Right cardiac atrium (tissue), 5 donors: ENCODE measurements at places on chromosomes 7 and 10. TPM values are rescaled to one million over a fixed set of nuclear protein-coding genes. Genes with fewer than 3 reads are reported as not detected.
A peak's percentile ranks its signal among the peaks of the same experiment; 100 is the strongest.

The CALHM3 gene
- total RNA-seq: not detected

DNA sequence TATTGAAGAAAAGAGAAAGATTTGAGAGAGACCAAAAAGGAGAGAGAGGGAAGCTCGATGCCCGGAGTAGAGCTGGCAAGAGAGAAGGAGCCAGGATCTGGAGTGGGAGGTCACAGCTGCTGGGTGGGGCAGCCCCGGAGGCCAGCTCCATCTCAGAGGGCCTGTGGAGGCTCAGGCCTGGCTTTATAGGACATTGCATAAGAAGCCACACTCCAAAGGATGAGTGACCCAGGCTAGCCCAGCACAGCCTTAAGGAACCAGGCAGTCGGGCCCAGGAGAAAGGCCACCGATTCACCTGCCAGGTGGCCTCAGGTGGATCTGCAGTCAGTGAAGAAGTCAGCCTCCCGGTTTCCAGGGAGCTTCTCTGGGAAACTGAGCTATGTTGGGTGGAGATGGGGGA lies 676 bp downstream of the PLAC9 start:
- peak; percentile 84 for DNase-seq

DNA sequence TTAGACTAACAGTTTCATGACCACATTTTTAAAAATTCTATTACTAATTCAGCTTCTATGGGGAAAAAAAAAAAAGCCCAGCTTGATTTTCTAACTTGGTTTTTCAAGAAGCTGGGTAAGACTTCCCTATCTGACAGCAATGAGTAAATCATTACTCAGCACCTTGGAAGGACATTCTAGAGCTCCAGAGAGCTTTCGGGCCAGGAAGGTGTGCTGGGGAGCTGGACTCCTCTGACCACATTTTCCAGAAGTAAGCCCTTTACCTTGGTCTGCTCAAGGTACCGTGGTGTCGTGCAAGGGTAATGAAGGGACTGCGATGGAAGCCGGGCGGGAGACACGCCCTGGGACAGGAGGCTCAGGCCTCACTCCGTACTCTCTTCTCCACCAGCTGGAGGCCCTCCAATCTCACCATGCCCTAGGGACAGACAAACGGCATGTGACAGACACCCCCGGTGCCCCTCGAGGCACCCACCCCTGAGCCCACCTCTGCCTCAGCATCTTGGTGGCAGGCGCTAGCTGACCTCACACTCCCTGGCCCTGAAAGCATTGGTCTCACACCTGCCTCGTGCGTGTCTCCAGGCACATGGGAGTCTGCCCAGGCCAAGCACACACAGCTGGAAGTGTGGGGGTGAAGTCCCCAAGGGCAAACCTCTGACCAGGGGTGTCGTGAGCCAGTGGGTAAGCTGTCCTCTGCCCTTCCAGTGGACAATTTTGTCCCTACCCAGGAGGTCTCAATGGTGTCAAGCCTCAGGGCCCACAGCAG lies 152.1 kb downstream of the OAT start:
- DNase-seq: no peak

The KIF11 gene
- total RNA-seq: 0.31 TPM

- no peak for DNase-seq
These were observed 56.9 kb downstream of the NEUROG3 start for GRCh38 chr10:69516316-69516715.

DNA sequence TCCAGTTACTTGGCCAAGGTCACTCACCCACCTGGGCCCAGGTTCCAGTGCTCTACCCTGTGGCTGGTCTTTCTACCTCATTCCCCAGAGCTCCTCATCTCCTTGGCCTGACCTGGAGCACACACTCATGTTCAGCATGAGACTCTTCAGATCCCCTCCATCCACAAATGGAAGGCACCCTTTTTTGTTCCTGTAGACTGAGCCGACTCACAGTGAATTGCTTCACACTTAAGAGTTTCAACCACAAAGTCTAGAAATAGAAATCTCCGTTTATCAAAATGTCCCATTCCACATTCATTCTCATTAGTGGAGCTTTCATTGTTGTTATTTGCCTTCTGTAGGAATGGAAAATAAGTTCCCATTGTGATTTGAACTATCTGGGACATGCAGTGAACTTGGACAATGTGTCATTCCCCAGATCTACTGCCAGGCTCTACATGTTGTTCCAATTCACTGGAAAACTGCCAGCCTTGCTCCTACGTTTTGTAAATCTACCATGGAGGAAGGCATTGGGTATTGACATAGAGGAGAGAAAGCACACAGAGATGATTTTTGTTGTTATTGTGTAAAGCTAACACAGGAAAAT lies 125.3 kb upstream of the CELF2 start:
- no peak for DNase-seq

GRCh38 chr10:90288391-90288933 lies 569.4 kb downstream of the HTR7 start:
- no peak for DNase-seq

DNA sequence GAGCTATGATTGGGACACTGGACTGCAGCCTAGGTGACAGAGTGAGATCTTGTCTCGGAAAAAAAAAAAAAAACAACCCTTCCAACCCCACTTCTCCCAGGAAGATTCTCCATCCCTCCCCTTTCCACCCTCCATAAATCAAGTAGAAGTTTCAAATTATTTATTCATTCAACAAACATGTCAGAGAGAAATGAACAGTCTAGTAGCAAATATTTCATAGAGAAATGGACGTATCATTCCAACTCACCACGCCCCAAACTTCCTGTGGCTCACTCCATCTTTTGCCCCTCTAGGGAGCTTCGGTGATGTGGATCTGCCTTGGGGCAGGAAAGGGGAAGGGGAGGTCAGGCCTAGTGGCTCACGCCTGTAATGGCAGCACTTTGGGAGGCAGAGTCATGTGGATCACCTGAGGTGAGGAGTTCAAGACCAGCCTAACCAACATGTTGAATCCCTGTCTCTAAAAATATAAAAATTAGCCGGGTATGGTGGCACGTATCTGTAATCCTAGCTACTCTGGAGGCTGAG lies 638 bp upstream of the TRAPPC14 start:
- no peak for DNase-seq

GRCh38 chr10:121772406-121772805 lies 155.4 kb downstream of the ATE1 start:
- no peak for DNase-seq

The TMEM236 gene
- 0.75 TPM for total RNA-seq

GRCh38 chr10:108132303-108132702 lies 967.8 kb upstream of the SORCS1 start:
- no peak for DNase-seq

The ADCYAP1R1 gene
- 1.1 TPM for total RNA-seq

DNA sequence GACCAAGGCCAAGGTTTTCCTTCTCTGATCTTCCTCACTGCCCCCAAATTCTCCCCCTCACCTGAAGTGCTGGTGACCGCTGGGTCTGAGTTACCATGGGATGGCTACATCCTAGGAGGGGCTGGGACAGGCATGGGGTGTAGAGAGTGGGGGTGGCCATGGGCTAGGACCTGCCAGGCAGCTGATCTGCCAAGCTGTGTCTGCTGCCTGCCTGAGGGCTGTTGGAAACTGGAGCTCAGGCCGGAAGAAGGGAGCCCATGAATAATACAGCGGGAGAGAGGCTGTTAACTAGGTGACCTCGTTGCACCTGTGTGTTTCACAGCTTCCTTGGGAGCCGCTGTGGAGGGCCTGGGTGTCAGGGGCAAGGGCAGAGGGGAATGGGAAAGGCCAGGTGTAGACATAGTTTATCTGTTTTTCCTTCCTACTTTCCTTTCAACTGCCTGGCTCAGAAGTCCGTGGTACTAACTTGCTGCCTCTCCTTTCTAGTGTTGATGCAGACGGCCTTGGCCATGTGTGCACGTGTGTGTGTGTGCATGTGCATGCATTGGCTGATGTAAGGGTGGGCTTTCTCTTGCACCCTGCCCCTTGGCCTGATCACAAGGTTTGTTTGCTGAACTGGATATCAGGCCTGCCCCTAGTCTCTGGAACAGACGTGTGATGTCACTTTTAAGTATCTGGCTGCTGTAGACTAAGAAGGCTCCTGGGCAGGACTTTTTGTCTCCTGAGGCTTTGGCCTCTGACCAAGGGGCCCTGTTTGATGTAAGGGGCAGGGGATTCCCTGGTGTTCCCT lies 11.9 kb downstream of the CDH23 start:
- DNase-seq: no peak

The XPNPEP1 gene
- total RNA-seq: 36.9 TPM

DNA sequence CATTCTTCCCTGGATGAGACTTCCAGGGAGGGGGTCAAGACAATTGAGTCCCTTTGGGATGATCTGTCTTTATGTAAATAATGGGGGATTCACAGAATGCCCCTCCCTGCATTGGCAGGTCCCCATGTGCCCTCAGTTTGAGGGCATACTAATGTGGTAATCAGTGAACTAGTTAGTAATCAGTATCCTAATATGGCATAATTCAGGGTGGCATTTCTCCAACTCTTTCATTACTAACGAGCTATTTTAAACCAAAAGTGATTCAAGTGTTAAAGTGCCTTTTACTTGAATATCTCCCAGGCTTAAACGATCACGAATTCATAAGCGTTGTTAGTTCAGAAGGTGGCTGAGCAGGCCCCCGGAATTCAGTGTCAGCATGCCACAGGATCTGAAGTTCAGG lies 1.6 kb upstream of the DNAJB6 start:
- DNase-seq: peak; percentile 9

GRCh38 chr10:69093933-69094332 lies 6.0 kb downstream of the SRGN start:
- no peak for DNase-seq

GRCh38 chr7:68730964-68731363 lies 867.3 kb upstream of the AUTS2 start:
- DNase-seq: no peak

DNA sequence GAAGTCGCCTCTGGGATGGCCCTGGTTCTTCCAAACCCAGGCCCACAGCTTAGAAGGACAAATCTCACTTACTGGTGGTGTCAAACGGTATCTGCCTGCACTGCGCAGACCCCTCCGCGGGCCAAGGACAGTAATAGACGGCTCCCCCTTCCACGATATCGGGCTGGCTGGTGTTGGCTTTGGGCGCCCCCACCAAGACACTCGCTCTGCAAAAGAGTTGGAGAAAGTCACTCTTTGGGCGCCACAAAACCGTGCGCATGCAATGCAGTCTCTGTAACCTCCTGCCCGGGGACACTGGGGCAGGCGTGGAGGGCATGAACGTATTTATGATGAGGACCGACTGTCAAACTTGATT lies 1.1 kb downstream of the ITGA8 start:
- peak; percentile 37 for DNase-seq

GRCh38 chr7:157253850-157254249 lies 83.0 kb upstream of the DNAJB6 start:
- peak; percentile 69 for DNase-seq

GRCh38 chr7:90246171-90246570 lies 1.2 kb downstream of the CFAP69 start:
- DNase-seq: no peak

DNA sequence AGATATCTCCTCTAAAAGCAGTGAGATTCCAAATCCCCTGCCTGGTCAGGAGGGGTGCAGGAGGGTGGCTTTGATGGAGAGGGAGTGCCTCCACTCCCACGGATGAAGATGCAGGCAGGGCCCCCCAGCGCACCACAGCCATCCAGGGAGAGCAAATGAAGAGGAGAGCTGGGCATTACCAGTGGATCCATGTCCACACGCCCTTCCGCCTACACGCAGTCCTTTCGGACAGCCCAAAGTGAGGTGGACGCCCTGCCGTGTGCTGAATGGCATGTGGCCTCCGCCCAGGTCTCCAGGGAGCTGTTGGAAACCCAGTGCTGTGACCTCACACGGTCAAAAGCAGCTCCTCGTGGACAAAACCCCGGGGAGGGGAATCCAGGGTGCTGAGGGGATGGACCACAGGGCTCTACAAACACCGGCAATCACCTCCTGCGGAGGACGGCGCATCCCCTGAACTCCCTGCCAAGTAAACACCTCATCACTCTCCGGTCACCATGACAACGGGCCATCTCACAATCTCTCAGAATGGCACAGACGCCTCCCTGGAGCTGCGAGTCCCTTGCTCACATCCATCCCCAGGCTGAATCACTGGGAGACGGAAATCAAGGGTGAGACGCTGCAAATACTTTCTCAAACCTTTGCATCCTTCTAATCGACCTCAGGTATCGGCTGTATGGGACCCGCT lies 35.0 kb upstream of the DNAAF5 start:
- DNase-seq: no peak
